Stimulated activated CD4-positive, alpha-beta T cell treated with anti-CD3 and anti-CD28 coated beads, TNF-alpha, amount 100 ng/mL, for 24 hours (primary cell): ENCODE measurements at places on chromosomes 2 and 18.
A peak's percentile ranks its signal among the peaks of the same experiment; 100 is the strongest.

DNA sequence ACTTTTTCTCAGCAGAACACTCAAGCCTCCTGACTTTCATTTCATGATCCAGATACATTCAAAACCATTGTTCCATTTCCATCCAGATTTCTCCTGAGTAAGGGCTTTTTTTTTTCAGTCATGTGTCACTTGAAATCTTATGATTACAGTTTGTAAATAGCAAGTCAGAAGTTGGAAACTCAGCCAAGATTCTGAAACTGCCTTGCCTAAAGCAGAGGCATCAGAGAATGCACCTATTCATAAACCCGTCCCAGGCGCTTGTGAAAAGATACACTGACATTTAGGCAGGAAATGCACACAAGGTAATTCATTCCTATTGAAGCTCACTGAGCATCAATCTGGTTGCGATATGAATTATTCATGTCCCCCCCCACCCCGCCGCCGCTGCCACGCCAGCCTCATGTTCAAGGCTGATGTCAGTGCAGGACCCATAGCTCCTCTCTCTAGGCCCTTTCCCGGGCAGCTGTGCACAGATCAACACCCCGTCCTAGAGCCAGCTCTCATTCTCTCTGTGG, 30.4 kb upstream of the MGAT4A start:
- DNase-seq = no peak

DNA sequence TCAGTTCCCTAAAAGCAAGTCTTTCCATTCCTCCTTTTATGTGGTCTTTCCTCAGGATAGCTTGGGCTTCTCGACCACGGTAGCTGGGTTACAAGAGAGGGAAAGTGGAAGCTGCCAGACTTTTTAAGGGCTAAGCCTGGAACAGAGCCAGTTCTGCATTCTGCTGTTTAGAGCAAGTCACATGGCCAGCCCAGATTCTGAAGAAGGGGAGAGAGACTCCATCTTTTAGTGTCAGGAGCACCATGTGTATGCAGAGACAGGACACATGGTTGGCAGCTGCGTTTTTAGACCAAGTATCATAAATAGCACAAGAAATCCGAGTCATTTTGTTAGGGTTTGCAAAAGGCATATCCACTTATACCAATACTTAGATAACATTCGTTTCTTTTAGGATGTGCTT, 4.7 kb downstream of the HMSD start:
- DNase-seq = no peak

- DNase-seq = no peak
Observed at GRCh38 chr2:158464426-158465281, 7.9 kb downstream of the PKP4 start.

GRCh38 chr18:40163254-40163653, 1791.8 kb upstream of the PIK3C3 start:
- DNase-seq = no peak

GRCh38 chr2:101745711-101746694, 48.5 kb downstream of the MAP4K4 start:
- DNase-seq = no peak

DNA sequence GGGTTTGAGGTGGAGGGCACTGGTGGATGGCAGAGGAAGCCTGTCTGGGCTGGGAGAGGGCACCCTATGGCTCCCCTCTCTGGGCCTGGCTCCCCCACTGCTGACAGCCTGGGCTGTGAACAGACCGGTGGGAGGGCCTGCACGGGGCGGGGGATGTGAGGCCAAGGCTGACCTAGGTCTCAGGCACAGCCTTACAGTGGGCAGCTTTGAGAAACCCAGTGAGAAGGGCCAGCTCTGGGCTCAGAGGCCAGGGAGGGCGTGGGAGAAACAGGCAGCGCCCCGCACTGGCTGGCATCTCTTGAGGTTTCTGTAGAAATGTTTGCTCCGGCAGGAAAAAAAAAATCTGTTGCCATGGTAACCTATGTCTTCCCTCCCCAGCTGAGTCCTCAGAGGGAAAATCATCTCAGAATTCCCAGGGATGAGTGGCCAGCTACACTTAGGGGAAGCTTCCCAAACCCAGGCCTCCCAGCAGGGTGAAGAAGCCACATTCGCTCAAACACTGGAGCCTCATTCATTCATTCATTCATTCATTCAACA, 71.7 kb upstream of the TAF1B start:
- DNase-seq = no peak

- no peak for DNase-seq
Observed at GRCh38 chr18:27922780-27923179, 254.2 kb downstream of the CDH2 start.

DNA sequence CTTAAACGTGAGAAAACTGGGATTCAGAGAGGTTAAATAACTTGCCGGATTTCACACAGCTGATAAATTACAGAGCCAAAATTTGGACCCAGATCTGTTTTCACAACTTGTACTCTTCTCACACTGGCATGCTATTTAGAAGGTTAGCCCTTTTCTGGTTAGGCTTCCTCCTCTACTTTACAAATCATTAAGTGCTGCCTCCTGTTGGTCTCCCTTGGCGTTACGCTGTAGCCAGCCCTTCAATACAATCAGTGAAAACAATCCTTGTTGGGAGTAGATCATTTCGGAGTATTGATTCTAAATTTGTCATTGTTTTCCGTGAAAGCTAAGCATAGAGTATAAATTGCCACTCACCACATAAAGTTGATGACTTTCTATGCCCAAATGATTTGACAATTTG, 153.5 kb downstream of the ARHGAP15 start:
- DNase-seq = peak; percentile 18

DNA sequence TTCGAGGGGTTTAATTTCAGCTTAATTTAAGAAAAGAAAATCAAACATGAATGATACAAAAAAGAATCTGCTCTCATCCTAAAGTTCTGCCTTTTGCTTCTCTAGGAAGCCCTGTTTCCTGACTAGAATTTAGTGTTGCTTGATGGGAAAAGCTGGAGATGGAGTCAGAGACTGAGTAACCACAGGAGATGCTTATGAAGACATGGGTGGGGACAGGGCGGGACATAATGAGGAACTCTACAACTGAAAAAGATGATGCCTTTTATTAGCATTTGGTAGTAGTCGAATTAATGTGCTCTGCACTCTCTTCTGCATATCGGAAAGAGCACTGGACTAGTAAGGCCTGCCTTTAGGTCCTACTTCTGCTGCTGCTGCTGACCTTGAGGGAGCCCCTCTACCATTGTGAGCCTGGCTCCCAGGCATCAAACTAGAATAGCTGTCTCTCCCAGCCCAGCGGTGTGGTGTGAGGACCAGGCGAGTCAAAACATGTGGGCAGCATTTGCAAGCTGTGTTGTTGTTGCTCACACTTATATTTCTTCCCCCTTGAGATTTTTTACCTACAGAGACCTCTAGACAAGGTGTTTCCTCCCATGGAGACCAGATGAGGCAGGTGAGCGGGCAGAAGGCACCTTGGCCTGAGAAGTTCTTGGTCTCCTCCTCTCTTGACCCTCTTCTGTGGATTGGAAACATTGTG, 61.5 kb downstream of the INPP4A start:
- no peak for DNase-seq

- no peak for DNase-seq
Observed at GRCh38 chr2:40150266-40150665, 301.6 kb downstream of the SLC8A1 start.

DNA sequence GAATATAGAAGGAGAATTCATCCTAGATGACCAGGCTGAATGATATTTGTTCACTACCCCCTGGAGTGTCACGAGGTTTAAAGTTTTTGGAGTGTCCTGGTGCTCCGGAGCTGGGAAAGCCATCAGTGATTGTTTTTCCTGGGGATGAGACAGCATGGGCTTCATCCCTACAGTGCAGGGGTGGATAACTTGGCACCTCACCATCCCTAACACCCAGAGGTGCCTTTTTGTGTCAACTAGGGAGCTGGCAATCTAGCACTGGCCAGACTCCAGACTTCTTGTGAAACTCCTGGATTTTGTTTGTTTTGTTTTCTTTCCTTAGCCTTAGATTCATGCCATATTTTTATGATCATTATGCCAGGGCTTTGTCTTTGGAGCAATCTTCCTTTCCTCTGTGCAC, 164.8 kb downstream of the PRKCE start:
- DNase-seq = no peak

DNA sequence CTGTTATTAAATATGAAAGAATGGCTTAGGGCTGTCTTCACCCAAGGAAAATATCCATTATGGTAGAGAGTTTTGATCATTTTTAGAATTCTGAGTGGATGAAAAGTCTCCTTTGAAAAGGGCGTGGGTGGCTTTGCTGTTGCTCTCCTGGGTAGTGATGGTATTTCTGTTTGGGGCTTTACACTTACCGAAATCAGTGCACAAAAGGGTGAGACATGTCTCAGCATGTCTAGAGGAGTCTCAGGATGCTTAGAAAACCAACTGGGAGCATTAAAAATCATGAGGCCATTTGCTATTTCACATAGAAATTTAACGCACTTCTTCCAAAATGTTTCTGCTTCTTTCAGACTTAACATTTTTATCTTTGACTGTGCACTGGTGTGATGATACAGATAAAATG, 49.6 kb downstream of the ZCCHC2 start:
- no peak for DNase-seq

DNA sequence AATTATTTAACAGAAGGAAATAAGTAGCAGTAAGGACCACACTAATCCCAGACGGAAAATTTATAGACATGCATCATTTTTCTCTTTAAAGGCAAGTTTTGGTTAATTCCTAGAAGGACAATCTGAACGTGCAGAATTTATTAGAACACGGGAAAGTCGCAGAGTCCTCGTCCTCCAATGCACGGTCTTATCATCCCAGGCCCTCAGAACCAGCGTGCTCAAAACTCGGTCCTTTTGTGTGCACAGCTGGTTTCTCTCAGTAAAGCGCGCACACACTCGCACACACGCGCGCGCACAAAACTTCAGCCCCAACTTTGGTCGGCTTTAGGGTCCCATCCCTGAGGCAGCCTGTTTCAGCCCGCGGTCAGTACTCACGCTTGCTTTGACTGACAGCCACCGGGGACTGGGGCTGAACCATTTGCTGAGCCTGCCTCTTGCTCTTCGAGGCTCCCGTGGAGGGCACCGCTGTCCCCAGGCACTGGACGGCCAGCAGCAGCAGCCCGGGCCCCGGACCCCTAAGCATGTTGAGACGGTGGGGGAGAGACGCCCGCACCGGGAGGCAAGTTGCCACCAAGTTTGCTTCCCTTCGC, 493 bp downstream of the FN1 start:
- no peak for DNase-seq

DNA sequence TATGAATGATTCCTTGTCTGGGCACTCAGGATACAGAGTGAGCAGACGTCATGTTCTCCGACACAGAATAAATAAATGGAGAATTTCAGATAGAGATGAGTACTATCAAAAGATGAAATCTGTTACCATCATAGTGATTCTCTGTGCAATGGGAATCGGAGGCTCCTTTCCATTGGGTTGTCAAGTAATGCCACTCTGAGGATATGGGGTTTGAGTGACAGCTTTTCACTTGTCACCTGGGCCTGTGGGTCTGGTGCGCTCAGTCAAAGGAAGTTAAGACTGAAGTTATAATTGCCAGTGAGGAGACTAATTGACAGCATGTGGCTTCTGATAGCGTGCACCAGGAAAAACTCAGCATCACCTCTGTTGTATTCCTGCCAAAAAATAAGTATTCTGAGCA, 387.2 kb downstream of the SOX11 start:
- DNase-seq = no peak

DNA sequence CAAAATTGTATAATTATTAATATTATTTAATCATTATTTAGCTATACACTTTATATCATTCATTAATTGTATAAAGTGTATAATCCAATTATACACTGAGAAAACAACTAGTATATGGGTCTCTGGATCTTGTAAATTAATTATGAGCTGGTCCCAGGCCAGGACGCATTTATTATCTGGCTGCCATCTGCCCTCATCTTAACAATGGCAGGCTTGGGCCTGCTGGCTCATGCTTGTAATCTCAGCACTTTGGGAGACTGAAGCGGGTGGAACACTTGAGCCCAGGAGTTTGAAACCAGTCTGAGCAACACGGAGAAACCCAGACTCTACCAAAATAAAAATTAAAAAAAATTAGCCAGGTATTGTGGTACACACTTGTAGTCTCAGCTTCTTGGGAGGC, 502.2 kb upstream of the NRXN1 start:
- no peak for DNase-seq

- no peak for DNase-seq
Observed at GRCh38 chr2:219500135-219500534, 1.4 kb downstream of the GMPPA start.

DNA sequence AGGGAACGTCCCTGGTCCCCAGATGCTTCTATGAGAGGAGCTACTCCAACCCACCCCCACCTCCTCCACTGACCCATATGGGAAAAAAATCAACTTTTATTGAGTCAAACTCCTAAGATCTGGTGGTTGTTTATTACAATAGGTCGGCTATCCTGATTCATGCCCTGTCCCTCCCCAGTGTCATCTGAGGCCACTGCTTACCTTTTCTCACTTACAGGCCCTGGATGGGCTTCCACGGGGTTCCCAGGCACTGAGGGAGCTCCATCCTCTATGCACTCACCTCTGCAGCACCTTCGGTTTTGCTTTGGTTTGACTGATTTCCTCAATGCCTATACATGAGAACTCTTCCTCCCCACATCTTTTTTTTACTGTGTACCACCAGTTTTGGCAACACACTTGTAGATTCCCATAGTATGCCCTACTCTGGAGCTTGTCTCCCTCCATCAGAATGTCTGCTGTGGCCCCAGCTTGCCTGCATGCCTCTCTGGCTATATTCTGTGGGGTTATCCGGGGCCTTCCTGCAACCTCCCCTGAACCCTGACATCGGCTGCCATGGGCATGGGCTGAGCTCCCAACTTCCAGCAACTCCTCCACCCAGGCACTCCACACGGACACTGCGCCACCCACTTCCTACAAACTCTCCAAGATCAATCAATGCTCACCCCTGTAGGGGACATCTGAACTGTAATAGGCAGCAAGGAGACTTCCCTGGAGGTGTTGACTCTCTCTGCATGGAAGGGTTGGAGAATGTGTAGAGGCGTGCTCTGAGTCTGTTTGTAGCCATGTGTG, 236.1 kb downstream of the VAPA start:
- no peak for DNase-seq

- DNase-seq = no peak
Observed at GRCh38 chr2:196130039-196130825, 41.1 kb downstream of the STK17B start.

DNA sequence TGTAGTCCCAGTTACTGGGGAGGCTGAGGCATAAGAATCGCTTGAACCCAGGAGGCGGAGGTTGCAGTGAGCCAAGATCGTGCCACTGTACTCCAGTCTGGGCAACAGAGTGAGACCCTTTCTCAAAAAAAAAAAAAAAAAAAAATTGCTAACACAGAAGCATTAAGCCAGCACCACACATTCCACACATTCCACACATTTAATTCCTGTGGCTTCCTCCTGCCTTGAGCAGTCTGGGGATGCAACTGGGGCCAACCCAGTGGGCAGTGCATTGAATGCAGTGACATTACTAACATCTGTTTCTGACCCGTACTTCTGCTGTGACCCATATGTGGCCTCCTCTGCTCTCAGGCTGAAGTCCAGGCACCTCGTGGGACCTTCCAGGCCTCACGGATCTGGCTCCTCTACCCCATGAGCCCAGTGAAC, 107.0 kb downstream of the BCL2L11 start:
- DNase-seq = no peak

- DNase-seq = no peak
Observed at GRCh38 chr2:32652555-32653209, 24.8 kb downstream of the TTC27 start.
